IPS DF 6.9 (cell line): ENCODE measurements at places on chromosomes 4 and X.

- peak; percentile 13 for DNase-seq
Measured at GRCh38 chrX:111869639-111870034, 6.3 kb upstream of the TRPC5OS start.

DNA sequence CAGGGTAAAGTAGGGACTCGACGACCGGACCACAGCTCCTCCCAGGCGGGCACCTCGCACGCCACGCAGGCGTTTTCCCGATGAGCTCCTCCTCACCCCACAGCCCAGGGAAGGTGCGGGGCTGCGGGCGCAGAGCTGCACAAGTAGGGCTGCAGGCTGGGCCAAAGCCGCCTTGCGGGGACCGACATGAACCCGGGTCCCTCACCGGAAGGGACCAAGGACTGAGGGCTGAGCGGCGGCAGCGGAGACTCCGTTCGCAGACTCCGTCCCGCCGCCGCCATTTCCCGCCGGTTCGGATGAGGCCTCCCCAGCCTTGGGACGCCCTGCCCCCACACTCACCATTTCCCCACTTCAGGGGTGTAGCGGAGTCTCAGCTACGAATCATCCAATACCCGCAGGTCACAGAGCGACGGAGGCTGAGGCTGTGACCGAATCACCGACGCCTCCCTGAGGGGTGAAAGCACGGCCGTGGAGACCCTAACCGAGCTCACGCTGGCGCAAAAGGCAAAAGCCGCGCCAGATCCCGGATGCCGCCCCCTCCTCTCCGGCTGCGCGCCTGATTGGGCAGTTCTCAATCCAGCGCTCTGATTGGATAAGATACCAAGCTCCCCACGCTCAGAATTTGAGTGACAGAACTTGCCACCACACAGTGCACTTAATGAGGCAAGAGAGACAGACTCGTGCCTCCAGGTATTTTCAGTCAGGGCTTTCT is at the start of gene ZNF732:
Gene ZNF732, minus strand, starts transcription at position 506 of the 712 bp plus-strand sequence. Its CDS starts 164 bp downstream, at position 342.
- peak; percentile 93 for DNase-seq

DNA sequence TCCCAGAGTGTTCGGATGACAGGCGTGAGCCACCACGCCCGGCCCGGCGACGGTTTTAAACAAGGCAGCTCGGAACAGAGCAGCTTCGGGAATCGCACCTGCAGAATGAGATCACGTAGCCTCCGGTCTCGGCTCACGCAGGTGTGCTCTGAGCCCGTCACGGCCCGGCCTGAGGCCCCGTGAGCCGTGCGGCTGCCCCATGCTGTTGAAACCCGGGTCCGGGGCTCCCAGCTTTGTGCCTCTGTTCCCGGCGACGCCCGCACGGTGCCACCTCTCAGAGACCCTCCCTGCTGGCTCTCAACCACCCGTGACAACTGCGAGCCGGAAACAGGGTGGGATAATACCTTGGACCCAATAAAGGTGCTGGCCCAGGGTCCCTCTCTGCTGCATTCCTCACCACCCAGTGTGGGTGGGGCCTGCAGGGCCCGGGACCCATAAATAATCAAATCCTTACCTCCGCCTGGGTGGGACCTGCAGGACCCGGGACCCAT is 13.4 kb upstream of the PLCXD1 start:
- DNase-seq, result no peak

DNA sequence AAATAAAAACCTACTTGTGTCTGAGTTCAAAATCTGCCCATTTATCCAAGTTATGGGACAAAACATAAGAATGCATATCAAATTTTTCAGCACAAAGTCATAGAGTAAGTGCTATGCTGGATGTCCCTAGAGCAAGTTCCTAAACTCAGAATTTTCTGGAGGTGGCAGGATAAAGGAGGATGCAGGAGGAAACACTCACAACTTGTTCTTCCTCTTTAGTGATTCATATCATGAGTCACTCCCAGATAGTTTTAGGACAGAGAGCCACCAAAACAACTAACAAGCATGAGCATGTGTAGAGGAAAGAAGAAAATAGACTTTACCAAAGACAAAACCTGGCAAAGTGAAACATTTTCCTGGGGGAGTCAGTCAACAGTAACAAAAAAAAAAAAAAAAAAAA is 302.7 kb downstream of the KCTD8 start:
- no peak for DNase-seq

DNA sequence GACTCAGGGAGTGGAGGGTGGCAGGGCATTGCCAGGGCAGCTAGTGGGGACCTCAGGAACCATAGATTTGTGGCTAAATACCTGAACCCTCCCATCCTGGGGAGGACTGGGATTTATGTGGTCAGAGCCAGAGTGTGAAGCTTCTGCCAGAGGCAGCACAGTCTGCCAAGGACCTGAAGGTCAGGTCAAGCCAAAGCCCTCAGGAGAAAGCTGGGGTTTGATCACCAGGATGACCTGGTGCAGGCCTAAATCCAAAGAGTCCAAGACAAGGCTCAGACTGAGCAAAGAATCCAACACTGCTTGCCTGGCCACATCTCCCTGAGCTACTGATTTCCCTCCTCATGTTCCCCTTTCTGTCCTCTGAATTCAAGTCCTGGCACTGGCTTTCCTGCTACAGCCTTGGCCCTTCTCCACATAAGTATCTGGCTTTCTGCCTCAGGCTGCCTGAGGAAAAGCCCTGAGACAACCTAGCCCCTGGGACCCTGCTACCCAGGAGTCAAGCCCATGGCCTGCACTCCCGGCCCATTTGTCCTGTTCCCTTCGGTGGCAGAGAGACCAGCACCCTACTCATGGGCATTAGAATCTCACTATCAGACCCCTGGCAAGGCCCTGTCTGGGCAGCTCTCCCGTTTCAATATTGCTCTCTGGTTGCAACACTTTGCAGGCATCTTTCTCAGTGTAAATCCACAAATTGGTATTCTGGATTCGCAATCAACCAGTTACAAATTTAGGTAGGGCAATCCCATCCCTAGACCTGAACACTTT is 39.3 kb upstream of the SLC25A43 start:
- no peak for DNase-seq

- DNase-seq, result no peak
Measured at GRCh38 chr4:28351826-28352225, 1491.2 kb downstream of the STIM2 start.

GRCh38 chr4:76997077-76997476 is 47.5 kb downstream of the SEPTIN11 start:
- no peak for DNase-seq

DNA sequence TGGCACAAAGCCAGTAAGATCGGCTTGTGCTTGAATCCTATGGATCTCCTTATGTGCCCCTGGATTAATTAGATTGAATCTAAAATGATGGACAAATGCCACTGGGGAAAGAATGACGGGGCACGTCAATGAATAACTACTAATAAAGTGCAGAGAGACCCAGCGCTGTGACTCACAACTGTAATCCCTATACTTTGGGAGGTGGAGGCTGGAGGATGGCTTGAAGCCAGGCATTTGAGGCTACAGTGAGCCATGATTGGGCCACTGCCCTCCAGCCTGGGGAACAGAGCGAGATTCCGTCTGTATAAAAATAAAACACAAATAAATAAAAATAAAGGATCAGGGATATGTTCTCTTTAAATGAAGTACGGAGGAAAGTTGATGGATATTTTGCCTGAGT is 179.4 kb downstream of the DCHS2 start:
- no peak for DNase-seq

- DNase-seq, result no peak
Measured at GRCh38 chrX:64975491-64975890, 759 bp downstream of the ZC4H2 start.

GRCh38 chr4:38623260-38623659 is 40.7 kb upstream of the KLF3 start:
- DNase-seq, result no peak

DNA sequence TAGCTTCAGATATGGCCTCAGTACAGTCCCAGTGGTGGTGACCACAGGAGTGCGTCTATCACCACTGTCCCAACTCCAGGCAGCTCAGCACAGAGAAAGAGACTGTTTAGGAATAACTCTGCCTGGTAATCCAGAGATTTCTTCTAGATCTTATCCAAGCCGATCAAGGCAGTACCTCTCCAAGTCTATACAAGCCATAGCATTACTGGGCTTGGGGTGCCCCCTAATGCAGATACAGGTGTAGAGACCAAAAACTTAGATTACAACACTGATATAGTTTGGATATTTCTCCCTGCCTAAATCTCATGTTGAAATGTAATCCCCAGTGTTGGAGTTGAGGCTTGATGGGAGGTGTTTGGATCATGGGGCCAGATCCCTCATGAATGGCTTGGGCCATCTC is 100.9 kb downstream of the PTCHD1 start:
- DNase-seq, result no peak
